ENCODE measurements at places on chromosomes 7 and 10.

DNA sequence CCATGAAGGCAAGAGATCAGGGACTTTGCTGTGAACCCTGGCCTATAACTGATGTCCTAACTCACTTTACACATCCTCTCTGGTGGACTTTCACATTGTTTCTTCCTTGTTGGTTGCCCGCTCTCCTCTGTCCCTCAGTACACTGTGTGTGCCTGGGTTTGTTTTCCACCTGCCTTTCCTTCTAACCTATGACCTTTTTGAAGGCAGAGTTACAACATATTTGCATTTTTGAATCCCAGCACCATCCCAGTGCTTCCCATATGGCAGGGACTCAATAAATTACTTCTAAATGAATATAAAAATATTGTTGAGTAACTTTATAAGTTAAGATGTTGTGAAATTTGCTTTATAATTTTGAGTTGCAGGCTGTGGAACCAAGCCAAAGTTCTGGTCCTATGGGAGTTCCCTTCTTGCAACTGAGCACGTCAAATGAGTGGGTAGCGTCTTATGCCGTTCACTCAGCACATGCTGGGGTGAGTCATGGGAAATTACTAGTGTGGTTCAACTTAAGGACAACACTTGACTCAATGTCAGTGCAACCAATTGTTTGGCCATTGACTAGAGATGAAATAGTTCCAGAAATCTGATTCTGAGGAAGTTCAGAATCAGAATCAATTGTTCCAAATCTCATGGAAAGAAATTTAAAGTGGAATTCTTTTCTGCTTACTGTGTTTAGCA lies 250.9 kb downstream of the TWIST1 start:
- DNase-seq: no peak

- peak; percentile 67 for DNase-seq
These were observed 64.5 kb downstream of the ST7 start for GRCh38 chr7:117017702-117018266.

DNA sequence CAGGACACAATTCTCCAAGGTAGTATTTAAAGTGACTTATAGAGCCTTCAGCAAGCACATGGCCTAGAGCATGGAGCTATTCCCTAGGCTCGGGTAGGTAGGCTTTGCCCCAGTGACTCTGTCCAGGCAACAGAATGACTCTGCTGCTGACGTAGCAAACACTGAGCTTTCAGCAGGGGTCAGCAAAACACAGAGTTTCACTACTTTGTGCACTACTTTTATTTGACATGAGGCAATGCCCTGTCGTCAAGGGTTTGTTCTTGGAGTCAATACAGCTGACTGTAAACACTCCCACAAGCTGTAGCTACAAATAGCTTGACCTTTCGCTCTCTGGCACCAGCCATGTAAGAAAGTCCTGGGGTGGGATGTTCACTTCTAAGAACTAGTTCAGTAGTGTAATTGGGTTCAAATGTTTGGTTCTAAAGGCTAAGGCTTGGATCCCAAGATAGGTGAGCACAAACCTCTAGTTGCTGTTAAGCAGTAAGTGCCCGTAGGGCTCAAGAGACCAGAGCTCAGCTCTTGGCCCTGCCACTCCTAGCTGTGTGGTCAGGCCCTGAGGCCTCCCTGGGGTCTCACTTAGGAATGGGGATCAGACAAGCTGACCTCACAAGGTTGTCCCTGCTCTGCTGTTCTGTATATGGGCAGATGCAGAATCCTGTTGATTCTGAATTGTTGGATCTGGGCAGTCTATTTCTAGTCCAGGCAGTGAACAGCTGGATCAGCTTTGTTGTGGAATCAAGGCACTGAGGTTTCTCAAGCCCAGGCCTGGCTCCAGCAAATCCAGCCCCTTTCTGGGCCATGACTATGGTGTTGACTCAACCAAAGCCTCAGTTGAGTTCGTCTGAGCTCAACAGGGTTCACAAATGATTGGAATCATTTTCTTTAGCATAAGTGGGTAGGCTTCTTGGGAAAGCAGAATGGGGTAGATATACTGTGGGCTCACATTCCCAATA lies 10.7 kb downstream of the NODAL start:
- DNase-seq: no peak

DNA sequence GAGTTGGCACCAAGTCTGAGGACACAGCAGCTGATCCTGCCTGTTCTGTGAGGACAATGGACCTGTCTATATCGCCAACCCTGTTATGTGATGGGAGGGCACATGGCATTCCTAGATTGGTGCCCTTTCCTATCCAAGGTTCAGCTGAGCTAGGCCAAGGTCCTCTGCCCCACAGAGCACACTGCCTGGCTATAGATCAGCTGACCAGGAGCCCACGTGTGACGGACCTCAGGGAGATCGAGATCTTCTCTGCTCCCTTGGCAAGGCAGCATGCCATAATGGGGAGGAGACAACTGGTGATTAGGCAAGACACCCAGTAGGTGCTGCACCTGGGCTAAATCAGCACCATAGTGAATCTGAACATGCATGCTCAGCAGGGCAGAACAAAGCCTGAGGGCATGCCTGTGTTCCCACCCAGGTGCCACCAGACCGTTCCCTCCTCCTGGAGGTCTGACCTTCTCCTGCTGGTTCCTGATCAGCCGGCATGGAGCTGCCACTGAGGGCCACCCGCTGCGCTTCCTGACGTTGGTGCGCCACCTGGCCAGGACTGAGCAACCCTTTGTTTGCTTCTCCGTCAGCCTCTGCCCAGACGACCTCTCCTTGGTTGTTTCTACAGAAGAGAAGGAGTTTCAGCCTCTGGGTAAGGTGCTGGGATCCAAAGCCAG lies 93.7 kb downstream of the WDFY4 start:
- no peak for DNase-seq

- DNase-seq: no peak
These were observed 13.0 kb downstream of the LHPP start for GRCh38 chr10:124474514-124475070.

- no peak for DNase-seq
These were observed 136.6 kb downstream of the IQUB start for GRCh38 chr7:123397746-123398338.

DNA sequence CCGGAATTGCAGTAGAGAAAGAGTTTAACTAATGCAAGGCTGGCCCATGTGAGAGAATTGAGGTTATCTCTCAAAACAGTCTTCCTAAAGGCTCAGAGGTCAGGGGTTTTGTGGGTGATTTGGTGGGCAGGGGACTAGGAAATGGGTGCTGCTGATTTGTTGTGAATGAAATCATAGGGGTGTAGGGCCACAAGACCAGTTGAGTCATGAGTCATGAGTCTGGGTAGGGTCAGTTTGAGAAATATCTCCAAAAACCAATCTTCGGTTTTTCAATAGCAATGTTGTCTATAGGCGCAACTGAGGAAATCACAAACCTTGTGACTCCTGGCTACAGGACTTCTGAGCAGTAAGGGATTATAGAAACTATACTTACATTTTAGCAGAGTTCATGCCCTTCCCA lies 460.0 kb upstream of the NRP1 start:
- DNase-seq: no peak

DNA sequence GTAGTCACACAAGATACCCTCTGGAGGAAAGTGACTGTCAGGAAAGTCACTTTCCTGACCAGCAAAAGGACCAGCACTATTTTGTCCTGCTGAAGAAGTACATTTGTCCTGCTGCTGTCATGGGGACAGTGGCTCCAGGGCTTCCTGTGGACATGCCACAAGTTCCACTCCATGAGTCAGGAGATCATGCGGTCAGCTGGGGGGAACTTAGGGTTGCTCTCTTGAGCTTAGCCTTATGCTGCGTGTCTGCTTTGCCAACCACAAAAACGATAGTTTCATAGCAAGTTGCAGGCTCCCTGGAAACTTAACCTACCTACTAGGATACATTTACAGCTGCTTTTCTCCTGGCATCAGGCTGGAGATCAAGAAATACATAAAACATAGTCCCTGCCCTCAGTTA lies 19.8 kb upstream of the ALOX5 start:
- DNase-seq: no peak

DNA sequence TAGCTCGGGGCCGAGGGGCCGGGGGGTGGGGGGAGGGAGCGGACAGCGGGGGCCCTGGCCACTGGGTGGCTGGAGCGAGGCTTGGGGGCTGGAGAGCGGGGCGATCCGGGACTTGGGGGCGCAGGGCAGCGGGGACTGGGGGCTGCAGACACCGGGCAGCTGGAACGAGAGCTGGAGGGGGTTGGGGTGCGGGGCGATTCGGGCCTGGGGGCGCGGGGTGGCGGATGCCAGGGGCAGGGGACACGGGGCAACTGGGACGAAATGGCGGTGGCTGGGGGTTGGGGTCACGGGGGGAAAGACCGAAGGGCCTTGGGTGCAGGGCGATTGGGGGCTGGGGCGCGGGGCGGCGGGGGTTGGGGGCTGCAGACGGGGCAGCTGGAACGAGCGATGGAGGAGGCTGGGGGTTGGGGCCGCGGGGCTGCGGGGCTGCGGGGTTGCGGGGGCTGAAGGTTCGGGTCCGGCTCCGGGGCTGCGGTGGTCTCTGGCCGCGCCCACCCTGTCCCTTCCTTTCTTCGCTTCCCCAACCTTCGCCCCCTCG lies 590 bp downstream of the COL26A1 start:
- DNase-seq: no peak

GRCh38 chr10:118680197-118680596 lies 74.6 kb downstream of the CACUL1 start:
- DNase-seq: no peak

GRCh38 chr7:18366394-18366793 lies 129.2 kb upstream of the HDAC9 start:
- DNase-seq: no peak

DNA sequence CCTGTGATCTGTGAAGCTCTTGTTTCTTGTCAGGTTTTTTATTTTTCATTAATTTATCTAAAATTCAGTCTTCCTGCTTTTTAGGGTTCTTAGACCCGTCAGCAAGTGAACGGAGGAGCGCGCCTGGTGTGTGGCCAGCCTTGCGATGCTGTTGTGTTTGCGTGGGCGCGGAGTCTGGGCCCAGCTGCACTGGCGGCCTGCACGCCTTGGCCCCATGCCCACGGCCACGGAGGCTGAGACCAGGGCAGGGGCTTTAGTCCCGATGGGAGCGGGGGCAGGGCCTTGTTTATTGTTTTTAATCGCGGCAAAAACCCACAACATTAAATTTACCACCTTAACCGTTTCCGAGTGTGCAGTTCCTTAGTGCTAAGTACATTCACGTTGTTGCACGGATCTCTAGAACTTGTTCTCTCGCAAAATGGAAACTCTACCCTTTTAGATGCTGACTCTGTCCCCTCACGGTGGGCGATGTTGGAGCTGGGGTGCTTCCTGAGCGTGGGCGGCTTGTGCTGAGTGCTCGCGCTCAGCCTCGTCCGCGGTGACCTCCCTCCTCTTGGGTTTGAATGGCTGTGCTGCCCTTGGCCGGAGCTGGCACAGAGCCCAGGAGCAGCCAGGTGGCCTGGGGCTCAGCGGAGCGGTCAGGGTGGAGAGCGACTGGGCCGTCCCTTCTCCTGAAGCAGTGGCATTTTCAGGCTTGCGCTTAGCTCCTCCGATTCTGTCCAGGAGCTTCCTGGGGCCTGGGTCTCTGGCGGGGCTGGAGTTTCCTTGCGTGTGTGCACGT lies 69.1 kb downstream of the INPP5A start:
- DNase-seq: no peak

- DNase-seq: no peak
These were observed 890.0 kb downstream of the GRM8 start for GRCh38 chr7:126362746-126363145.

- no peak for DNase-seq
These were observed 132.9 kb upstream of the GRB10 start for GRCh38 chr7:50915621-50916020.

- no peak for DNase-seq
These were observed 60.0 kb downstream of the EVX1 start for GRCh38 chr7:27302590-27302989.

- DNase-seq: no peak
These were observed 1094.0 kb downstream of the KCNMA1 start for GRCh38 chr10:76543655-76544054.

DNA sequence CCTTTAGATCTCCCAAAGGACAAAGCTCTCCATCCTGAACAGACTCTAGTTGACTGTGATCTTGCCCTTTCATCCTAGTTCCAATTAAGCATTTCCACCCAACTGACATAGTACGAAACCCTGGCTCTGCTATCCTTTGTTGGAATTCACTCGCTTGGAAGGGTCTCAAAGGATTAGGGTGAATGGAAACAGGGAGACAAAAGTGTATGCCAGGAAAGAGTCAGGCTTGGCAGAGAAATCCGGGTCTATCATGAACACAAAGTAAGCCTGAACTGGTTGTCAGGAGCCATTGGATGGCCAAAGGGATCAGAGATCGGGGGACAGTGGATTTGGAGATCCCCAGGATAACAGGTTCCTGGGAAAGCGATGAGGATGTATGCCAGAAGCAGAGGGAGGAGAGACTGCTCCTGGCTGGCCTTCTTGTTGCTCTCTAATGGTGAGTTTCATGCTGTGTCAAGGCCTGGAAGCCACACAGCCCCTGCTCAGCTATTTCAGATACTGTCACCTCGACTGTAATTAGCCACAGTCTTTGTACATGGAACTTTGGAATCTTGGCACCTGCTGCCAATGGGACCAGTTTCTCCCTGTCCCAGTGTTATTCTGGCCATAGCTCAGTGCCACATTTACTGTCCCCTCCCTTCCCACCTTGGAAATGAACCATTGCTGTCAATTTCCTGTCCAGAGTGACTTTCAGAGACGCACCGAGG lies 1168.7 kb upstream of the AUTS2 start:
- no peak for DNase-seq

DNA sequence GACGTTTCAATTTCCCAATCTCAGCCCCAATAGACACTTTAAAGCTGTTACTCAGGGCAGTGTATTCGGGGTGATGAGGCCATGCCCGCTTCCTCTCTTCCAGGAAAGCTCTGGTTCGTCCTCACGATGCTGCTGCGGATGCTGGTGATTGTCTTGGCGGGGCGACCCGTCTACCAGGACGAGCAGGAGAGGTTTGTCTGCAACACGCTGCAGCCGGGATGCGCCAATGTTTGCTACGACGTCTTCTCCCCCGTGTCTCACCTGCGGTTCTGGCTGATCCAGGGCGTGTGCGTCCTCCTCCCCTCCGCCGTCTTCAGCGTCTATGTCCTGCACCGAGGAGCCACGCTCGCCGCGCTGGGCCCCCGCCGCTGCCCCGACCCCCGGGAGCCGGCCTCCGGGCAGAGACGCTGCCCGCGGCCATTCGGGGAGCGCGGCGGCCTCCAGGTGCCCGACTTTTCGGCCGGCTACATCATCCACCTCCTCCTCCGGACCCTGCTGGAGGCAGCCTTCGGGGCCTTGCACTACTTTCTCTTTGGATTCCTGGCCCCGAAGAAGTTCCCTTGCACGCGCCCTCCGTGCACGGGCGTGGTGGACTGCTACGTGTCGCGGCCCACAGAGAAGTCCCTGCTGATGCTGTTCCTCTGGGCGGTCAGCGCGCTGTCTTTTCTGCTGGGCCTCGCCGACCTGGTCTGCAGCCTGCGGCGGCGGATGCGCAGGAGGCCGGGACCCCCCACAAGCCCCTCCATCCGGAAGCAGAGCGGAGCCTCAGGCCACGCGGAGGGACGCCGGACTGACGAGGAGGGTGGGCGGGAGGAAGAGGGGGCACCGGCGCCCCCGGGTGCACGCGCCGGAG lies 2.6 kb downstream of the GJD4 start:
- no peak for DNase-seq

GRCh38 chr7:5526100-5526905 lies 102.7 kb upstream of the TNRC18 start:
- peak; percentile 36 for DNase-seq

- DNase-seq: no peak
These were observed 391.8 kb downstream of the CALN1 start for GRCh38 chr7:72020311-72020710.
